NCI-H1092 (cell line): ENCODE measurements at places on chromosomes 6 and 20.
A peak's percentile ranks its signal among the peaks of the same experiment; 100 is the strongest.

GRCh38 chr20:19918965-19919329 is 98.2 kb upstream of the NAA20 start:
- DNase-seq, result no peak

- no peak for DNase-seq
These were observed 58.6 kb downstream of the EFCAB8 start for GRCh38 chr20:32917191-32917950.

GRCh38 chr6:163354085-163354484 is 60.4 kb upstream of the QKI start:
- DNase-seq, result no peak

GRCh38 chr6:124590001-124590400 is 372.2 kb upstream of the RNF217 start:
- DNase-seq, result no peak

- no peak for DNase-seq
These were observed 306.2 kb downstream of the SOX4 start for GRCh38 chr6:21899708-21900107.

GRCh38 chr6:135073217-135073616 is 18.6 kb upstream of the HBS1L start:
- DNase-seq, result no peak

DNA sequence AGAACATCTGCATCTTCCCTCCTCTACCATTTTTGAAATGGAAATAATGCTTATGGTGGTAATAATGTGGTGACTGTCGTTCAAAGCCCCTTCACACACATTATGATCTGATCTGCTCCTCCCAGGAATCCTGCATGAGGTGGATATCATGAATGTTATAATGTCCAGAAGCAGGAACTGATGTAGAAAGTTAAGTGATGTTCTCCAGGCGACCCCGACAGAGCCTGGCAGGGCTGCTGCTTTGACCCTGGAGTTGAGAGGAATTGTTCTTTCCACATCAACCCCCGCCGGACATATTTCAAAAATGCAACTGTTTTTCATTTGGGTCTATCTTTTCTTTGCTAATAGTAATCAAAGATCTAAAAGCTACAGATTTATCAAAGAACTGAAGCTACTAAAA is 131.6 kb downstream of the GMPR start:
- no peak for DNase-seq

- no peak for DNase-seq
These were observed 703.7 kb downstream of the MAFB start for GRCh38 chr20:39985271-39985827.

DNA sequence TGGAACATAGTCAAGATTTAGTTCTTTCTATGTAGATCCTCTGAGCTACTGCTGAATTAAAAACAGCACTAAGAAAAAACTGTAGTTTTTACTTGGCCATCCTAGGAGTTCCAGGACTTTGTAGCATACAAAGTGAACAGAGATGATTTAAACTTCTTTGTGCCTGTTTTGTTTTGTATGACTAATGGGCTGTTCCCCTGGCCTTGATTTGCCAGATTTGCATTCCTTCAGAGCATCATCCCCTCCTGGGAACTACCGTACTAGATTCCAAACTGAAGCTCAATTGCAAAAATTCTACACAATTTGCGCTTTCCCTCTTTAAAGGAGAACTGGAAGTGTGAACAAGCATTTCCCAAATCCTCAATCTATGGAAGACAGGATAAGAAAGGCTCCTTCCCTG is 23.1 kb downstream of the ACOT13 start:
- DNase-seq, result no peak

DNA sequence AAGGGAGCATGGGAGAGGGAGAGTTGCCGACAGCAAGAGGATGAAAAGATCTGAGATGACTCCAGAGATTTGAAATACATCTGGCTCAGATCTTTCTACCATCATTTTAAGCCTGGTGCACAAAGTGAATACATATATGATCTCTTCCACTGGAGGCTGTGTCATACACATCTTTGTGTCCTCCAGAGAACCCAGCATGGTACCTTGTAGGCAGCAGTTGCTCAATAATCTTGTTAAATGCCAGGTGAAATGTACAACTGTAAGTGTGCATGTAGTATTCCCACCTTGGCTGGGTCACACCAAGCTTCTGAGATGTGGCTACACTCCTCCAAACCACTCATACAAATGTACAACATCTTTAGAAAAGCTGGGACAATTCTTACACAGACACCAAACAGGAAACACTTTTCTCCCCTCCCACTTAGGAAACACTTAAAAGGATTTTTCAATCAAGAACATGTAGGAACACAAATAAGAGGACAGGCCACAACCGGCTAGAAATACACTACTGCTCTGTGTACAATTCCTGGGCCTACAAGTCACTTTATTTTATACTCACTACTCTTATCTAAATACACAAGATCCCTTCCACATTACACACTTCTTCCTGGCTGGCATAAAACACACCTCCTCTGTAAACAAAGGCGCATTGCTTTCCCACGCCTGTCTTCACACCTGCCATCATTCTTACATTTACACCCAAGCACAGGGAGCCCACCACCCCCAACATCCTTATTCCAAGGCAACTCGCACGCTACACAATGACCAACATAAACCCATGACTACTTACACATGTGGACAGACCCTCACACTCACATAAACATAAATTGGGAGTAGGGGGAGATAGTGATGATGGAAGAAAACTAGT is 3.8 kb upstream of the IER3 start:
- no peak for DNase-seq

GRCh38 chr20:50379049-50379990 is 130.9 kb upstream of the PTPN1 start:
- DNase-seq, result peak; percentile 11

- peak; percentile 63 for DNase-seq
These were observed 22.9 kb downstream of the SAYSD1 start for GRCh38 chr6:39092124-39092523.

DNA sequence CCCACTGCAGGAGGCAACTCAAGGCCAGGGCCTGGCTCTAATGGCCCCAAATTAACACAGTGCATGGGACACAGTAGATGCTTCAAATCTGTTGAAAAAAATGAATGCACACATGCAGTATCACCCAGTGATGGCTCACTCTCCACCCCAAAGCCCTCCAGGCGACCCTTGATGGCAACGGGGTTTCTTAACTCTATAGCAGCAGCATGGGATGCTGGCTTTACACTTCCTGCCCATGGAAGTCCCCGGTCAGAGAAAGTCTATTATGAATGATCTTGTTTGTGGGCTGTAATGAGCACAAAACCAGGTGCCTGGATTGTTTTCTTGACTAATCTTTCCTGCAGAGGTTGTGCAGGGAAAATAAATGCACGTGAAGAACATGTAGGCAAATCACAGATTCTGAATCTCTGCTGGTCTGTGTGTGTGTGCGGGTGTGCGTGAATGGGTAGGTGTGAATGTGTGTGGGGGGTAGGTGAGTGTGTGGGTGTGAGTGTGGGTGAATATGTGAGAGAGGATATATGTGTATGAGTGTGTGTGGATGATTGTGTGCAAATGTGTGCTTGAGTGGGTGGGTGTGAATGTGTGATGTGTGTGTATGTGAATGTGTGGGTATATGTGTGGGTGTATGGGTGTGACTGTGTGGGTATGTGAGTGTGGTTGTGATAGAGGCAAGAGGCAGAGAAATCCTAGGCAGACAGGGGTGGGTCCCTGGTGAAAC is 60.1 kb upstream of the MLN start:
- DNase-seq, result no peak

DNA sequence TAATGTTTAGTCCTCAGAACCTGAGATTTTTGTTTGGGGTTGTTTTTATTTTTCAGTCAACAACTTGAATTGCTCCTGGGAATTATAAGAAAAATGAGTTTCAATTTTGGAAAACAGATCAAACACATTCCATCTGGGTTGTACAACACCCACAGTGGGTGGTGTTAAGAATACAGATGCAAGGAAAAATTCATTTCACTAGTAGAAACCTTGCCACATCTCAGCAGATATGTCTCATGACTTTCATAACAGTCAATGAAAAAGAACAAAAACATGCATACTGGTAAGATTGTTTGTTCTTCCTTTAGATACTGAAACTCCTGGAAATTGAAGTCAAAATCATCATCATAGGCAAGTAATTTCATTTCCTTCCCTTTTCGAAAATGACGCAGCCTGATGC is 78.9 kb downstream of the MOXD1 start:
- DNase-seq, result no peak

GRCh38 chr6:148037496-148037895 is 305.1 kb upstream of the SASH1 start:
- DNase-seq, result no peak

DNA sequence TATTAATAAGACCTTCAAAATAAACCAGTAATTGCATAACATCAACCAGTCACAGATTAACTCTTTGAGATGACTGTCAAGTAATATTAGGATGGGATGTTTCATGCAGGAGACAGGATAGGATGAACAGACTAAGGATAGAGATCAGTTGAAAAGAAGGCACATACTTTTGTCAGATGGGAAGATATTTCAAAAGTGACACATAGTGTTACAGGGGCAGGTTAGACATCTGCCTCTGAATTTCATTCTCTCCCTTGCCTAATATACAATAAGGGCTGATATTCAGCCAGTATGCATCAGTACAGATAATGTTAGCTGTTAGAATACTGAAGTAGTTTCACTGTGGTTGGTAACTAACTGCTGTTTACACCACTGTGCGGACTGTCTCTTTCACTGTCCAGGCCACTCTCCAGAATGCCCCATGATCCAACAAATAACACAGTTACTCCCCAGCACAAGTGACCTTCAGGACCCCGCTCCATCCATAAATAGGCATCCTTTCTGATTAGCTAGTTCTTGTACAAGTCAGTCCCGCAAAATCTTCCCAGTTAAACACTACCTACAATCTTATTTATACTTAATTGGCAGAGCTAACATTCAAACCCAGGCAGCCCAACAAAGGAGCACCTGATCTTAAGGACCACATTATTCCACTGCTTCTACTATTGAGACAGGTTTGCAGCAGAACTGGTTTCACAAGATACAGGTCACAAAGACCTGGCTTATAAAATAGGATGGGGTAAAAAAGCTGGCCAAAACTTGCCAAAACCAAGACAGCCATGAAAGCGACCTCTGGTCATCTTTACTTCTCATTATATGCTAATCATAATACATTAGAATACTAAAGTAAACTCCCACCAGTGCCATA is 21.9 kb upstream of the PLN start:
- no peak for DNase-seq

GRCh38 chr6:79993012-79993910 is 11.2 kb upstream of the TTK start:
- no peak for DNase-seq

DNA sequence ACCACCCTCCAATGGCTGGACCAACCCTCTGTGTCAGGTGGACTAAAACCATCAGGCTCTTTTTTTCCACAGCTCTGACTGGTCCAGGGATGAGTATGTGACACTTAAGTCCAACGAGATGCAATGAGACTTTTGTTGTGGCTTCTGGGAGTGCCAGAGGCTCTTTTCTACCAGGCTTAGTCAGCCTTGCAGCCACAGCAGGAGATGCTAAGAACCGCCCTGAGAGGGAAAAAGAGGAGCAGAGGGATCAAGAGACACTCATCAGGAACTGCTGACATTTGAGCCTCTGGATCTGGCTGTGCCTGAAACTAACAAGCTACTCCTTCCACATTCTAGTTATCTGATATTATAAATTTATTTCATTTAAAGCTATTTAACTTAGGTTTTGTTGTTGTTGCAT is 270.9 kb upstream of the SULF2 start:
- DNase-seq, result no peak

DNA sequence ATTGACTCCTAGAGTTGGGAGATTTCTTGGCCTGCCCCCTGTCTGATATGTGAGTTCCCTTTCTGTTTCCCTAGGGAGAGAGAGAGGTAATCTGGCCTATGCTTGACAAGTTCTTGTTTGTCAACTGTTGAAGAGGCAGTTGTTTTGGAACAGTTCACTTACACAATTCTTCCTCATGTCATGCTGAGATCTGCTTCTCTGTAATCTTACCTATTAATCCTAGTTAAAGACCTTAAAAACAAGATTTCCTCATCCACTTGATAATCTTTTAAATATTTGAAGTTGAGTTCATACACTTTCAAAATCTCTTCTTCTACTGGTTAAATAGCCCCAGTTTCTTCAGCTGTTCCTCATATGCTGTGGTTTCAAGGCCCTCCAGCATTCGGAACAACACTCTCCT is 89.9 kb downstream of the FIG4 start:
- DNase-seq, result no peak

GRCh38 chr6:162074641-162075275 is 652.8 kb downstream of the PRKN start:
- DNase-seq, result no peak

GRCh38 chr6:44000164-44000842 is 126.9 kb downstream of the MRPL14 start:
- DNase-seq, result peak; percentile 46

GRCh38 chr20:50930139-50930975 is 880 bp downstream of the ADNP start:
- no peak for DNase-seq

DNA sequence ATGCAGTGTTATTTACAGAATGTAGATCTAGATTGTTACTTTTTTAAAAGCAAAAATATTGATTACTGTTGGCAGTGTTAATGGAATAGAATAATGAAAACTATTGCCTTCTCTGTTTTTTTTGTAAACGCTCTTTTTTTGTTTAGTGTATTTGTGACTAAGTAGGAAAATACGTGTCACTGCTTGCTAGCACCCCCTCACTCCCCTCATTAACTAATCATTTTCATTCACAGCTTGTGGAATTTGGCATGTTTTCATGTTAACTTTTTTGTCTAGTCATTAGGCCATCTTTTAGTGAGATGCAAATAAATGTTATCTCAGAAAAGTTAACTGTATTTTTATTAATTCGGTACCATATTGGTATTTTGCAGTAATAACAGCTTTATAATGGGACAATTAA is 29.8 kb downstream of the ADGRG6 start:
- DNase-seq, result no peak

- no peak for DNase-seq
These were observed 206.7 kb upstream of the SULF2 start for GRCh38 chr20:47991875-47992488.

DNA sequence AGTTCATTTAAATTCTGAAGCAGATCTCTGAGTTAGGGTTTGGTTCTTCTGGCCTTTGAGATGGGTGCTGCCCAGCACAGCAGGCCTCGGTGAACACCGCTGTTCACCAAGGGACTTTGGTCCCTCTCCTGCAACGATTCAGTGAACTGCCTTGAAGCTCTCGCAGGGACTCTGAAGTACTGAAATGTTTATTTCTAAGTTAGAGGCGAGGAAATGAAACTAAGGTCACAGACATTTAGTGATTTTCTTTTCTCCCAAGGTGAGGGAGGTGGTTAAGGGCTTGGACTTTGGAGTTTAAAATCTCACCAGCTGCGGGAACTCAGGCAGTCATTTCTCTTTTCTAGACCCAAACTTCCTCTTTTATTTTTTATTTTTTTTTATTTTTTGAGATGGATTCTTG is 26.2 kb downstream of the E2F3 start:
- DNase-seq, result no peak
